ENCODE measurements at places on chromosomes 2 and 18.
A peak's percentile ranks its signal among the peaks of the same experiment; 100 is the strongest.

DNA sequence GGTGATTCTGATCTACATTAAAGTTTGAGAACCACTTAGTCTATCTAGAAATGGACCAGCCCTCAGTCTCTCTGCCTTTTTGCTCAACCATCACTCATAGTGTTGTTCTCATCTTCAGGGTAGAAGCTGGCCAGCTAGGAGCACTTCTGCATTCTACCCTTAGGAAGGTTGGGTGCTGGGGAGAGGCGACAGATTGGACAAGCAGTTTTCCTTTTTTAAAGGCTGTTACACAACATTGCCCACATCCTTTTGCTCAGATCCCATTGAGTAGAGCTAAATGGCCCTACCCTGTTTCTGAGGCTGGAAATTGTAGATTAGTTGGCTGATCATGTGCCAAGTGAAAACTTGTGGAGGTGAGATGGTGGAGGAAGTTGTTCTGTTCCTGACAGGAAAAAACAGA is 35.6 kb downstream of the OSBPL6 start:
- DNase-seq, result no peak

- DNase-seq, result no peak
Measured at GRCh38 chr2:41935825-41936224, 112.0 kb upstream of the PKDCC start.

GRCh38 chr2:64750817-64751285 is 97.1 kb upstream of the SERTAD2 start:
- peak; percentile 100 for DNase-seq

- DNase-seq, result no peak
Measured at GRCh38 chr2:8177566-8177965, 504.3 kb upstream of the ID2 start.

GRCh38 chr2:97673915-97674283 is 4.4 kb downstream of the C2orf92 start:
- DNase-seq, result no peak

All from DMS79 treated with DMSO at 0.1 percent for 48 hours (cell line).